Mesothelial cell of epicardium (in vitro differentiated cells): ENCODE measurements at places on chromosomes 16 and 17. TPM values are rescaled to one million over a fixed set of nuclear protein-coding genes. Genes with fewer than 3 reads are reported as not detected.

DNA sequence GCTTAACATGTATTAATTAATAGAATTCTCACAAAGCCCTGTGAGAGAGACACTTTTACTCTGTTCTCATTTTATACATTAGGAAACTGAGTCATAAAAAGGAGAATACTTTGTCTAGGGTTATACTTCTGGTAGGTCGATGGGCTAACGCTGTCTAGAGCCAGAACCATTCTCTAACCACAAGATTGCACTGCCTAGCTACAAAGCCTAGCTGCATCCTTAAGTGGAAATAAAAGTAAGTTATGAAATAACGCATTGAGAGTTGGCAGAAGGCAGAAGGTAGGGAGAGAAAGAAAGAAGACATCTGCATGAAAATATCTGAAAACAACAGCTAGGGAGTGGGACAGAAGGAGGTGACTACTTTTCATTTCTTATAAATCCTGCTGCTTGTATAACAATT is 33.2 kb downstream of the IRX6 start:
- H3K27ac ChIP-seq, result no peak overlapping the region
- H3K36me3 ChIP-seq, result no peaks in the 10 kb centered on the region
- H3K27me3 ChIP-seq, result peaks cover 38% of the 10 kb centered on the region
- H3K4me1 ChIP-seq, result no peaks in the 10 kb centered on the region
- H3K4me3 ChIP-seq, result no peak overlapping the region
- DNase-seq, result no peak

- no peak overlapping the region for H3K4me3 ChIP-seq
- no peak for DNase-seq
- no peak overlapping the region for H3K27ac ChIP-seq
- H3K27me3 ChIP-seq, result peaks cover 11% of the 10 kb centered on the region
These were observed 12.9 kb downstream of the TTYH2 start for GRCh38 chr17:74226252-74226651.

DNA sequence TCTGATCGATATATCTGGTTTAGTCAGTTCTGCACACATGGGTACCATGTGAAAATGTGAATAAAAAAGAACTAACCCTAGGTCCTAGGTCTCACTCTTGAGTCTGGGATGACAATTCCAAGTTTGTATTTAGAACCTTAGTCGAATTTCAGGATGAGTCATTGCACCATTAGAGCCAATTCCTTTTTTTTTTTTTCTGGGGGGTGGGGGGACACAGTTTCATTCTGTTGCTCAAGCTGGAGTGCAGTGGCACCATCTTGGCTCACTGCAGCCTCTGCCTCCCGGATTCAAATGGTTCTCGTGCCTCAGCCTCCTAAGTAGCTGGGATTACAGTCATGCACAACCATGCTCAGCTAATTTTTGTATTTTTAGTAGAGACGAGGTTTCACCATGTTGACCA is 41.6 kb downstream of the SPAG9 start:
- H3K4me3 ChIP-seq, result no peak overlapping the region
- peaks cover 14% of the 10 kb centered on the region for H3K36me3 ChIP-seq
- H3K27ac ChIP-seq, result no peak overlapping the region
- H3K4me1 ChIP-seq, result no peaks in the 10 kb centered on the region

GRCh38 chr16:86527366-86527765 is 17.0 kb downstream of the FOXF1 start:
- H3K27me3 ChIP-seq, result peaks cover 56% of the 10 kb centered on the region
- no peak for DNase-seq
- no peak overlapping the region for H3K4me3 ChIP-seq

- H3K27ac ChIP-seq, result no peak overlapping the region
- H3K4me1 ChIP-seq, result peaks cover 29% of the 10 kb centered on the region
- DNase-seq, result peak; percentile 17
- H3K4me3 ChIP-seq, result no peak overlapping the region
- H3K27me3 ChIP-seq, result peaks cover 15% of the 10 kb centered on the region
These were observed 354.1 kb upstream of the TNRC6C start for GRCh38 chr17:77604301-77604972.

- no peaks in the 10 kb centered on the region for H3K27me3 ChIP-seq
- DNase-seq, result no peak
- H3K27ac ChIP-seq, result no peak overlapping the region
These were observed 299.0 kb downstream of the CEP112 start for GRCh38 chr17:65892912-65893377.

- H3K27me3 ChIP-seq, result no peaks in the 10 kb centered on the region
- H3K4me1 ChIP-seq, result peaks cover 2% of the 10 kb centered on the region
- H3K36me3 ChIP-seq, result no peaks in the 10 kb centered on the region
- H3K27ac ChIP-seq, result no peak overlapping the region
- H3K4me3 ChIP-seq, result no peak overlapping the region
These were observed 17.2 kb upstream of the CACNG1 start for GRCh38 chr17:67027031-67027628.

- H3K36me3 ChIP-seq, result no peaks in the 10 kb centered on the region
- peaks cover 1% of the 10 kb centered on the region for H3K27me3 ChIP-seq
- H3K4me3 ChIP-seq, result no peak overlapping the region
- H3K27ac ChIP-seq, result no peak overlapping the region
- peaks cover 6% of the 10 kb centered on the region for H3K4me1 ChIP-seq
These were observed 43.4 kb upstream of the PRSS54 start for GRCh38 chr16:58338205-58338604.

DNA sequence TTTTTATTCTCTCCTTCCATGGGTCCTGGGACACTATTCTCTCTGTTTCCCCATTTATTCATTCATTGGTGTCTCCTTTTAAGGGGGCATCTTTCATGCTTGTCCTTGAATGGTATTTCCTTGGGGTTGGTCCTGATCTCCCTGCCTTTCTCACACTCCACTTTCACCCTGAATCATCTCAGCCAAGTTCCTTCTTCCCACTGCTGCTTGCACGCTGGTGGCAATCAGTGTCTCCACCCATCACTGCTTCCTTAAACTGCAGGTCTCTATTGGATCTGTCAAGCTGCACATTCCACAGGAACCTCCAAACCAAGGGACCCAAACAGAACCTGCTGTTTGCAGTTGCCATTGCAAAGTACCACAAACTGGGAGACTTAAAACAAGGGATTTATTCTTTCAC is 89.3 kb upstream of the SDK2 start:
- H3K27me3 ChIP-seq, result peaks cover 55% of the 10 kb centered on the region
- no peak for DNase-seq
- H3K36me3 ChIP-seq, result no peaks in the 10 kb centered on the region
- no peak overlapping the region for H3K27ac ChIP-seq
- H3K4me1 ChIP-seq, result peaks cover 4% of the 10 kb centered on the region

DNA sequence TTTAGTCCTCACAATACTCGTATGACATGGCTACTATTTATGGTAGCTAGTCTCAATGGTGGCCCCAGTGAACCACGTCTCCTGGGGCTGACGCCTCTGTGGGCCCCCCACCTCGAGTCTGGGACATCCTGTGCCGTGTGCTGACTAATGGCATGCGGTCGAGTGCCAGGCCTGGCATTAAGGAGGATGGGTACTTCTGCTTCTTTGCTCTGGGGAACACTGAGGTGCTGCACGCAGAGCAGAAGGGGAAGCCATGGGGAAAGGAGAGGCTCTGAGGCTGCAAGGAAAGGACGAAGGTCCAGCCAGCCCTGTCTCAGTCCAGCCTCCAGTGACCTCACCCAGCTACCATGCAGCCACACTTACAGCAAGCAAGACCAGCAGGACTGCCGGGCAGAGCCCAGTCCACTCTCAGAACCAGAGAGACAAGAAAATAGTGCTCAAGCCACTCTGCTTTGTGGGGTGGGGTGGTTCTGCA is 5.7 kb upstream of the MPRIP start:
- peaks cover 17% of the 10 kb centered on the region for H3K4me1 ChIP-seq
- no peak overlapping the region for H3K27ac ChIP-seq
- no peaks in the 10 kb centered on the region for H3K36me3 ChIP-seq
- H3K4me3 ChIP-seq, result no peak overlapping the region
- DNase-seq, result no peak

- DNase-seq, result no peak
- no peaks in the 10 kb centered on the region for H3K36me3 ChIP-seq
- no peaks in the 10 kb centered on the region for H3K27me3 ChIP-seq
- H3K27ac ChIP-seq, result no peak overlapping the region
- H3K4me1 ChIP-seq, result no peaks in the 10 kb centered on the region
- no peak overlapping the region for H3K4me3 ChIP-seq
These were observed 140.7 kb downstream of the KATNIP start for GRCh38 chr16:27690608-27691007.

GRCh38 chr17:56656701-56657327 is 63.3 kb downstream of the NOG start:
- no peaks in the 10 kb centered on the region for H3K27me3 ChIP-seq
- no peak for DNase-seq
- no peak overlapping the region for H3K4me3 ChIP-seq
- H3K36me3 ChIP-seq, result no peaks in the 10 kb centered on the region
- peaks cover 19% of the 10 kb centered on the region for H3K4me1 ChIP-seq

DNA sequence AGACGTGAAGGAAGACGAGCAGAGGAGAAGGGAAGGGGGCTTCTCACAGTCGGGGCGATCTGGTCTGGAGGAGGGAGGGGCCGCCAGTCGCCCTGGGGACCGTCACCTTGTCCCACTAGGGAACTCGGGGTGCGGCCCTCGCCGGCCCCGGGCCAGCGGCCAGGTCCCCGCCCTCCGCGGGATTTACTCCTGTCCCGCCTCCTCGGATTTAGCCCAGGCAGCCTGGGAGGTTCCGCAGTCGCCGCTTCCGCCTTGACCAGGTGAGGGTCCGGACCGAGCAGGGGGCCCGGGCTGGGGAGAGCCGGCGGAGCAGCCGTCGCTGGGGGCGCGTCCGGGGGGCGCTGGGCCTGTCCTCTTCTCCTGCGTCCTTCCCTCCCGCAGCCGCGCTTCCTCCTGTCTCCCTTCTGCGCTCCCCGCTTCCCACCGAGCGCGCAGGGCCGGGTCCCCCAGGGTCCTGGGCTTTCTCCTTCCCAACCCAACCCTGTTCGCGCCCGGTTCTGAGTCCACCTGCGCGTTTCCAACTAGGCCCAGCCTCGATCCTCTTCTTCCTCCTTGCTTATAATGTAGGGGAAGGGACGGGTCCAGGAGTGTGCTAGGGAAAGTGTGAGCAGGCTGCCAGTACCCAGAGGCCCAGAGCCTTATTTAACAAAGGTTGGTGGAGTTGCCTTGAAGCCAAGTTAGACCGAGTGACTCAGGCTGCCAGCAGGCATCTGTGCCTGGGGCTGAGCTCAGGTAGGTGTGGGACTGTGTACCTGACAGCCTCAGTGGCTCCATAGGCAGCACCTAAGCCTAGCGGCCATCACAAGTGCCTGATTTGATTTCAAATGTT is at the start of gene TNK1:
TSS of gene TNK1 (plus strand) at position 235 of the 829 bp plus-strand sequence. CDS start 1,838 bp downstream, outside the sequence.
- H3K27ac ChIP-seq, result peak within 1 kb of the TSS; percentile 82
- H3K27me3 ChIP-seq, result peaks cover 41% of the 10 kb centered on the region
- no peak for DNase-seq
- H3K36me3 ChIP-seq, result peaks cover 4% of the 10 kb centered on the region
- peaks cover 15% of the 10 kb centered on the region for H3K4me1 ChIP-seq
- peak within 1 kb of the TSS; percentile 79 for H3K4me3 ChIP-seq

- no peaks in the 10 kb centered on the region for H3K27me3 ChIP-seq
- DNase-seq, result no peak
- H3K4me3 ChIP-seq, result no peak overlapping the region
- no peak overlapping the region for H3K27ac ChIP-seq
These were observed 23.8 kb downstream of the UNC13D start for GRCh38 chr17:75820094-75821080.

DNA sequence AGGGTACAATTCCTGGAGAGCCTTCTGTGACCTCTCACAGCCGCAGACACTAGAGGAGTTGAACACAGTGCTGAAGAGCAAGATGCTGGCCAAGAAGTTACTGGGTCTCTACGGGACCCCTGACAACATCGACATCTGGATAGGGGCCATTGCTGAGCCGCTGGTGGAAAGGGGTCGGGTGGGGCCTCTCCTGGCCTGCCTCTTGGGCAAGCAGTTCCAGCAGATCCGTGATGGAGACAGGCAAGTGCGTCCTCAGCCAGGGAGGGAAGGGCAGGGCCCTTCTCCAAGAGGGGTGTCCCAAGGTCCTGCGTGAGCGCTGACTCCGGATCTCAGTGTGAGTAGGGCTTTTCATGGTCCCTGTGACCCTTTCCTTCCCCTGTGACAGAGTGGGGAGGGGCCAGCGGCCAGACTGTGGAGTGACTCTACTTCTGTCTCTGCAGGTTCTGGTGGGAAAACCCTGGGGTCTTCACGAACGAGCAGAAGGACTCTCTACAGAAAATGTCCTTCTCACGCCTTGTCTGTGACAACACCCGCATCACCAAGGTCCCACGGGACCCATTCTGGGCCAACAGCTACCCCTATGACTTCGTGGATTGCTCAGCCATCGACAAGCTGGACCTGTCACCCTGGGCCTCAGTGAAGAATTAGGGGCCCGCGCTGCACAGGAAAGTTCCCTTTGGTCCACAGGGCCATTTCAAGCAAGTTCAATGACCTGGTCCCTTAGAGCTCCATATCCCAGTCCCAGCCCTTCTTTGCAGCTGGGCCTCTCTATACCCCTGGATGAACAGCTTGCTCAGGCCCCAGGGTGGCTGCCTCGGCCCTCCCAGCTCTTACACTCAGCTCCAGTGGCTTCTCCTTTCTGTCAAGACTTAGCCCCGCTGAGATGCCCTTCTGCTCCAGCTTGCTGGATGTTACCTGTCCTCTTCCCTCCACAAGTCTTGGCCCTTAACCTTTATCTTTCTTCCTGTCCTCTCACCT is 13.1 kb downstream of the MPO start:
- no peaks in the 10 kb centered on the region for H3K36me3 ChIP-seq
- no peak overlapping the region for H3K4me3 ChIP-seq
- no peak for DNase-seq
- peaks cover 50% of the 10 kb centered on the region for H3K27me3 ChIP-seq

DNA sequence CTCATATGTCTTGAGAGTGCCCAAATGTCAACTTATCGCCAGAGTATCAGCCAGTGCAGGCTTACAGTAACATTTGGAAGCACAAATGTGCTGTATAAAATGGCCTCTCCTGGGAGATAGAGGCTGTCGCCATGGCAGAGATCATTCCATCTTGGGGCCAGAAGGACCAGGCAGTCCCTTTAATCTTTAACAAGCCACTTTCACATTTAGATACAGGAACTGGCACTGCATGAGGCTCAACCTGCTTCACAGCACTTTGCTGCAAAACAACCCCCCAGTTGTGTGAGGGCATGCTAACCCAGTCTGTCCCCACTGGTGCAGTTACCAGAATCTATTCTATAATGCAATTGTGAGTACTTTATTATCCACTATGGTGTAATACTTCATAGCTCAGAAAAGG is 4.7 kb upstream of the RFFL start:
- H3K27me3 ChIP-seq, result no peaks in the 10 kb centered on the region
- DNase-seq, result no peak
- H3K4me3 ChIP-seq, result no peak overlapping the region

- no peaks in the 10 kb centered on the region for H3K36me3 ChIP-seq
- H3K4me3 ChIP-seq, result no peak overlapping the region
These were observed 68.4 kb upstream of the TNRC6C start for GRCh38 chr17:77889866-77890760.

Gene TMEM97
- total RNA-seq, result 43.0 to 45.5 TPM (median 43.3 TPM) in 3 replicates

Gene DPEP3
- total RNA-seq, result not detected in 3 replicates

Gene NPIPB2
- 26.8 to 32.0 TPM (median 26.9 TPM) in 3 replicates for total RNA-seq

Gene HASPIN
- 4.2 to 5.2 TPM (median 4.4 TPM) in 3 replicates for total RNA-seq

Gene HGS
- total RNA-seq, result 114 to 122 TPM (median 119 TPM) in 3 replicates

Gene BICDL2
- total RNA-seq, result 4.5 to 5.8 TPM (median 5.1 TPM) in 3 replicates

Gene VTN
- total RNA-seq, result 0.47 to 0.51 TPM (median 0.50 TPM) in 3 replicates

Gene MRM1
- 5.1 to 5.6 TPM (median 5.4 TPM) in 3 replicates for total RNA-seq

Gene PIGS
- total RNA-seq, result 75.2 to 80.7 TPM (median 78.7 TPM) in 3 replicates

Gene NHLRC4
- total RNA-seq, result 2.3 to 3.0 TPM (median 2.7 TPM) in 3 replicates

Gene ADORA2B
- total RNA-seq, result 3.8 to 4.6 TPM (median 4.5 TPM) in 3 replicates
